ENCODE measurements at places on chromosomes 2 and 18.

DNA sequence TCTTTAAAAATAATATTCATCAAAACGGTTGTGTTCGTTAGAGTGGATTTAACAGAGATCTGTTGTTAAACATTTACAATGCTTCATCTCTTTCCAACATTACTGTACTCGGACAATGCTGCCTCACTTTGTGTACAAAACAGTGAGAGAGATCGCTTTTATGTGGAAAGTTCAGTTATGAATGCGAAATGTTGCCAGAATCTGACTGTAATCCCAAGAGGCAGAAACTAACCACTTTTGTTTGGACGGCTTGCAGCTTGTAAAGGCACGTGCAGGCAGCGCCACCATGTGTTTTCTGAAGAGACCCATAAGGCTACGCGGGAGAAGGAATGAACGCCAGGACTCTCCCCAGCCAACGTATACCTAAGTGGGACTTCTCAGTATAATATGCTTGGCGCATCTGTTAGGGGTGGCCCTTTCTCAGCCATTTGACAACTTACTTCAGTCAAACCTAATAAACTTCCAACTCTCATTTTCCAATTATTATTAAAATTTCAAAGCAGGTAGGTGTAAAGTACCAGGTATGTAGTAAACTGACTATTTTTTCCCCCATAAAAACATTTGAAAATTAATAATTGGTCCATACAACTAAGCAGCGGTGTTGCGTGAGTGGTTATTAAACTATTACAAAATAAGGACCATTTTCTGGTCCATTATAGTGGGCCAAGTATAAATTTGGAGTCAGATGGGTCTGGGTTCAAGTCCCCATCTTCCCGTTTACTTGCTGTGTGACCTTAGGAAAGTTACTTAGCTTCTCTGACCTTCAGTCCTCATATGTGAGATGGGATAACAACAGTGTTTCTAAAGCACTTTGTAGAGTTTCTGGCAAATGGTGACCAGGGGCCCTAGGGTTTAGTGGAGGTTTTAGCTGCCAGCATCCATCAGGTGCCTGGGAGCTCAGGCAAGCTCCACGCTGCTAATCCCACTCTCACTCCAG is 5.6 kb upstream of the NAPG start:
- peak; percentile 53 for DNase-seq

DNA sequence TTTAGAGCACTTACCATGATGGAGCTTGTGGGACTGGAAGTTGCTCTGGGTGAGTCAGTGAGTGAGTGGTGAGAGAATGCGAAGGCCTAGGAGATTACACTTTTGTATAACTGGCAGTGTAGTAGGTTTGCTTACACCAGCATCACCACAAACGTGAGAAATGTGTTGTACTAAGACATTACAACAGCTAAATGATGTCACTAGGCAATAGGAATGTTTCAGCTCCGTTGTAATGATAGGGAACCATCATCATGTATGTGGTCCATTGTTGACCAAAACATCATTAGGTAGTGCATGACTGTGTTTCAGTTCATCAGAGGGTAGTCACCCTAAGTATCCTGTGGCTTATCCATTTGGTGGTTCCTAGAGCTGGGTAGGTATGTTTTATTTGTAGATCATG is 11.9 kb downstream of the ZNF407 start:
- DNase-seq: no peak

GRCh38 chr2:44335806-44336538 is 25.3 kb downstream of the PREPL start:
- DNase-seq: no peak

DNA sequence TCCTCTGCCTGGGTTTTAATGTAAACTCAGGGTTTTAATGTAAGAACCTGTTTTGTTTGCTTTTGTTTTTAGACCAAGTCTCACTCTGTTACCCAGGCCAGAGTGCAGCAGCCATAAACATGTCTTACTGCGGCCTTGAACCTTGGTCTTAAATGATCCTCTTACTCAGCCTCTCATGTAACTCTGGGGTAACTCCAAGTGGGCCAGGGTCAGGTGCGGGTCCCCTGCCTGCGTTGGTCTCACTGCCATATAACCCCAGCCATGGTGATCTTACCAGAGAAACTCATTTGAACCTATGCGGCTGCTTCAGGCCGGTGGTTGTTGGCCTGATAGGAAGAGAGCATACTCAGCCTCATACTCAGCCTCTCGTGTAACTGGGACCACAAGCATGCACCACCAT is 89.3 kb downstream of the AGAP1 start:
- no peak for DNase-seq

- no peak for DNase-seq
These were observed 45.3 kb downstream of the BMP10 start for GRCh38 chr2:68825866-68826265.

GRCh38 chr2:97702731-97703470 is 10.5 kb upstream of the ZAP70 start:
- no peak for DNase-seq

DNA sequence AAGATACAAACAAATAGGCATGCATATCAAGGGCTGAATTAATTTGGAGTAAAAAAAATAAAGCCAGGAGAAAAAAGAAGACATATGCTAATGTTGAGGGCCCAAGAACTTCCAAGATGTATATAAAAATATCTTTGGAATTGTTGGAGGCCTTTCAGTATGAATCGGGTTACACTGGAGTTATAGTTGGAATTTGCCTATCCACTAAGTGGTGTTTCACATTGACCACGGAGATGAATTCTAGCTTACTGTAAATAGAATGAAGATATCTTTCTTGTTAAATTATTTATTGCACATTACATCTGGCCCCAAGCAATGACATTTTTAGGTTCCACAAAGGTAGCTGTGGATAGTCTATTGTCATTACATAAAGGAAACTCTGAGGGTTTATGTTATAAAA is 38.5 kb upstream of the TRIB2 start:
- no peak for DNase-seq

DNA sequence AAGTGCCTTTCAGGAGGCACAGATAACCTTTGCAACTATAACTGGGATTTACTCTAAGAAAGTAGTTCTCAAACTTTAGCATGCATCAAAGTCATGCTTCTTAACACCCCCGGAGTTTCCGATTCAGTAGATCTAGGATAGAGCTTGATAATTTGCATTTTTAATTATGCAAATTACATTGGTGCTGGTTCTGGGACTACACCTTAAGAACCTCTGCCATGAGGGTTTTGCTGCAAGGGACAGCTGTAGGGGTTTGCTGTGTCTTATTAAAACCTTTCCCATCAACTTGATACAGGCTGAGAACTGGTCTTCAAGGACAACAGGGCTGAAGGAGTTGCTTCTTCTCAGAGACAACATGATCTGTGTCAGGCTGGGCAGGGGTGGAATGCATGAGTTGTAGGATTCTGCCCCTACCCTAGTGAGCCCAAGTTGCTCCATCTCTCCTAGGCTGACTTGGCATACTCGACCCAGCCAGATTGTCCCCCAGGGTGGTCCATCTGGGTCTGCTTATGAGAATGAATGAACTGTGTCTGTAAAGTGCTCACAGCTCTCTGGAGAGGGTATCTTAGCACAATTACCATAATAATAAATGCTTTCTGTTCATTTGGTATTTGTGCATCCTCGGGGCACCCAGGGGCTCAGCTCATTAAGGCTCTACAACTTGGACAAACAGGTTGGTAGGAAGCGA is 232.7 kb downstream of the CLIP4 start:
- no peak for DNase-seq

DNA sequence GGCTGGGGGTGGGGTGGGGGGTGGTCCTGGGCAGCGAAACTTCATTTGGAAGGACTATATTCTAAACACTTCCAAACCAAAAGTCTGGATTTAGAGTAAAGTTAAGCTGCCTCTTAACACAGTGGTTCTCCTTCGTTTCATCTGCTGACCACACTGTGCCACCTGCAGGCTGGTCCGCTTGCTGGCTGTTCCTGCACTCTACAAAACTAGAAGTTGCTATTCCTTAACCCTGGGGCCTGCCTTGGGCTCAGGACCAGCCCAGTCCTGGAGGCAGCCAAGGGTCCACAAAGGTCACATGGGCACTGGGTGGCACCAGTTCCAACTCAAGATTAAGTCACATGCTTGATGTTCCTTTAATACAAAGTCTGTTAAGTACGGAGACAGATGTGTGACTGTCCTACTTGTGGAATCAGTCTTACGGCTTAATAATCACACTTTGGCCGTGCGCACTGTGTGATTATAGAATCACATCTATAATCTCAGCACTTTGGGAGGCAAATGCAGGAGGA is 195.4 kb downstream of the FAM210A start:
- peak; percentile 28 for DNase-seq
